A549 treated with DMSO at 1 μM for 4 hours (cell line): ENCODE measurements at places on chromosomes 12 and 14. TPM values are rescaled to one million over a fixed set of nuclear protein-coding genes. Genes with fewer than 3 reads are reported as not detected.

The LRFN5 gene
- not detected in 5 replicates for total RNA-seq

The SLC2A13 gene
- 2.6 to 4.4 TPM (median 3.7 TPM) in 5 replicates for total RNA-seq

The GNG2 gene
- 2.1 to 4.1 TPM (median 3.2 TPM) in 5 replicates for total RNA-seq

The B4GALNT1 gene
- 34.2 to 52.4 TPM (median 46.8 TPM) in 5 replicates for total RNA-seq

The TUNAR gene
- total RNA-seq: not detected in 5 replicates

The GNB3 gene
- total RNA-seq: 1.9 to 2.8 TPM (median 1.9 TPM) in 5 replicates

The NGB gene
- 0.08 TPM in 1 of 5 replicates, not detected in the others for total RNA-seq

The DYRK2 gene
- 11.4 to 15.7 TPM (median 14.6 TPM) in 5 replicates for total RNA-seq
